GM04503 (cell line): ENCODE measurements at places on chromosomes 6 and 20.

DNA sequence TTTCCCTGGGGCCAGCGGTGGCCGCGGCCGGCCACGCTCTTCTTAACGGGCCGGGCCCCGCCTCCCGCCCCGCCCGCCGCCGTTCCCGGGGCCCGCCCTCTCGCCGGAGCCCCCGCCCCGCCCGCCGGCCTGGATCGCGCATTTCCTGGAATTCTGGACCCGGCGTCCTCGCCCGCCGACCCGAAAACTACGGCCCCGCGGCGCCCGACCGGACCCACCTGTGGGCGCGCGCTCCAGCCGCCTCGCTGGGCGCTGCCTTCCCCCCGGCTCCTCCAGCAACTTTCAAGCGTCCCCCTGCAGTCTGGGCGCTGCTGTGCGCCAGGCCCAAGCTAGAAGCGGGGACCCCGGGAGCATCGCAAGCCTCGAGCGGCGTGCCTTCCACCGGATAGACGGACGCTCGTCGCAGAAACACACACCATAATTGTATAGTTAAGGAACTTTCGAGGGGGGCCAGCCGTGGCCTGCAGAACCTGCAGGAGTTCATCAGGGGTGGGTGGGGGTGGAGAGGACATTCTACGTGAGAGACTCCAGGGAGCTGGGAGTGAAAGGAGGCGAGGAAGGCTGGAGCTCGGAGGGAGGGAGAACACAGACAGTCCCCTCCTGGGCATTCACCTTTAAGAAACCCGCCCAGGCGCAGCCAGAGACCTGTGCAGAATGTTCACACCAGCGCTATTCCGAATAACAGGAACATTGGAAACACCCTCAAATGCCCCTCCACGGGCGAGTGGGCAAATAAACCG, at the start of gene ADA:
ADA (minus strand) TSS at position 16 of the 740 bp plus-strand sequence. CDS start 92 bp downstream, outside the sequence.
- DNase-seq = no peak

- DNase-seq = peak; percentile 13
These were observed 93.7 kb downstream of the PROKR2 start for GRCh38 chr20:5222919-5223634.

GRCh38 chr6:155078331-155078745, 83.2 kb downstream of the TIAM2 start:
- no peak for DNase-seq

- DNase-seq = no peak
These were observed 12.3 kb downstream of the PKIB start for GRCh38 chr6:122622479-122622878.

DNA sequence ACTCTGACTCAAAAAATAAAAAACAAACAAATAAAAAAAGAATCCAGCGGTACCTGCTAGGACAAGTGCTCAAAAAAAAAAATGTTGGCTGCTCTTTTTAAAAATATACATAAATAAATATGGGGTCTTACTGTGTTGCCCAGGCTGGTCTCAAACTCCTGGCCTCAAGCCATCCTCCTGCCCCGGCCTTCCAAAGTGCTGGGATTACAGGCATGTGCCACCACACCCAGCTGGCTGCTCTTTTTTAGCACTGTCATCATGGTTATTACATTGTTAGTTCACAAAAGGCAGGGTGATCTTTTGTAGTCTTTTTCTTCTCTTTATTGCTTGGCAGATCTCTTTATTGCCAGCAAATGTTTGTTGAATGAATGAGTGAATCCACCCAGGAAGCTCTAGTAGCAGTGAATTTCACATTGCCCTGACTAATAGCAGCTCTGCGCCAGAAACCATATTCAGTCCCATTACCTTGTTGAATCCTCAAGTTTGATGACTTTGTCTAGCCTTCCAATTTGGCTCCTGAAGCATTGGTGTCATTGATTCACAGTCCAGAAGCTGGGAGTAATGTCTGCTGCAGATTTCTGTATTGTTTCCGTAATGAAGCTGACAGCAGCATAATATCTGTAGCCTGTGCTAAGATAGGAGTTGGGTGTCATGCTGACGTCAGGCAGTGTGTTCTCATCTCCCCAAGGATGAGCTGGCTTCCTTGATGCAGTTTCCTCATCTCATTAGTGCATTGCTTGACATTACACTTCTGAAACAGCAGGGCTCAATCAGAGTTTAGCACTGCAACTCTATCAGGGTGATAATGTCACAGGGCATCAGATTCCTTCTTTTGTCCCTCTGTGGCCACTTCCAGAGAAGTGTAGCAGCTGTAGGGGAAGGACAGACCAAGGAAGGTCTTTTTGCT, 84.9 kb upstream of the TGM3 start:
- peak; percentile 66 for DNase-seq

DNA sequence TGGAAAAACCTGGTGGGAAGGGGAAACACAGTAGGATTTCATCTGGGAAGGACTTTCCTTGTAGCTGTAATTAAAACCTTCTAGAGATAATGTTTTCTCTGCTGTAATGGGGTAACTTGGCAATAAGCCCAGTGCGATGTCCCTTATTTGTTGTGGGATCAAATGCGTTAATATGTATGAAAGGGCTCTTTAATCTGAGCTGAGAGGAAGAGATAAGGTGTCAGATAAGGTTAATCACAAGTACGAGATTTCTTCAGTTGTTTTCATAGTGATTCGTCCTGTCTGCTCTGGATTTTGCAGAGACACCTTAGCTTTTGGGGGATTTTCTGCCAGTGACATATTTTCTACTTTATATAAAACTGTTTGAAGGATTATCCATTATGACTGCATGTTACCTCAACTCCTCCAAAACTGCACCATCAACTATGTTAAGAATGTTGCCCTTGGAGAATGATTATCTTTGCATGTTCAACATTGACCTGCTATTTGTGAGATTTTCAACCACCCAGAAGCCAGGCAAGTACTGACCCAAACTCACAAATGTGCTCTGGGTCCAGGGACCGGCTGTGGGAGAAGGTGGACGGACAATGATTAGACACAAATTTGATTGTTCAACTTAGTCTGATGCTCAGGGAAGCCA, 21.2 kb upstream of the ELOVL5 start:
- no peak for DNase-seq
